ENCODE measurements at places on chromosomes 3 and 15. TPM values are rescaled to one million over a fixed set of nuclear protein-coding genes. Genes with fewer than 3 reads are reported as not detected.

Gene PPP1R14D
- not detected for total RNA-seq

Gene STRIT1
- 2.1 TPM for total RNA-seq

Gene TEX55
- total RNA-seq: not detected

Gene CCR1
- 8.0 TPM for total RNA-seq

Gene PEX11A
- 7.3 TPM for total RNA-seq

Gene TEX9
- total RNA-seq: 3.8 TPM

Gene EFCC1
- total RNA-seq: 7.3 TPM

Gene SNUPN
- 14.1 TPM for total RNA-seq

Gene SLC6A20
- 12.3 TPM for total RNA-seq

Gene HYAL1
- total RNA-seq: 31.5 TPM

Gene PARP15
- total RNA-seq: 12.8 TPM

Gene CKMT1B
- total RNA-seq: 0.69 TPM

- H3K4me1 ChIP-seq: peaks cover 4% of the 10 kb centered on the region
- H3K27ac ChIP-seq: no peak overlapping the region
- peaks cover 14% of the 10 kb centered on the region for H3K36me3 ChIP-seq
- no peaks in the 10 kb centered on the region for H3K27me3 ChIP-seq
- H3K4me3 ChIP-seq: no peak overlapping the region
Measured at GRCh38 chr3:143036557-143036956, 35.2 kb downstream of the U2SURP start.

- no peaks in the 10 kb centered on the region for H3K4me1 ChIP-seq
- no peak overlapping the region for H3K4me3 ChIP-seq
- no peaks in the 10 kb centered on the region for H3K36me3 ChIP-seq
Measured at GRCh38 chr3:53478921-53479664, 15.3 kb upstream of the CACNA1D start.

DNA sequence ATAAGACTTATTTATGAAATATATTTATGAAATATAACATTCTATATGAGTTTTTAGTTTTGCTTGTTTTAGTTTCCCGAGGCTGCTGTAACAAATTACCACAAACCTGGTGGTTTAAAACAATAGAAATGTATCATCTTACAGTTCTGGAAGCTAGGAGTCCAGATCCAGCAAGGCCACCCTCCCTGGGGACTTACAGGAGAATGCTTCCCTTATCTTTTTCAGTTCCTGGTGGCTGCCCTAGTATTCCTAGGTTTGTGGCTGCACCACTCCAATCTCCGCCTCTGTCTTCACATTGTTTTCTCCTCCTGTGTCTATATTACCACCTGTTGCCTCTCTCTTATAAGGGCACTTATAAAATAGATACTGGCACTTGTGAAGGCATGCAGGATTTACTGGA lies 877.8 kb downstream of the TUSC7 start:
- no peak for DNase-seq
- no peaks in the 10 kb centered on the region for H3K27me3 ChIP-seq
- no peaks in the 10 kb centered on the region for H3K4me1 ChIP-seq
- no peak overlapping the region for H3K4me3 ChIP-seq
- no peaks in the 10 kb centered on the region for H3K36me3 ChIP-seq

DNA sequence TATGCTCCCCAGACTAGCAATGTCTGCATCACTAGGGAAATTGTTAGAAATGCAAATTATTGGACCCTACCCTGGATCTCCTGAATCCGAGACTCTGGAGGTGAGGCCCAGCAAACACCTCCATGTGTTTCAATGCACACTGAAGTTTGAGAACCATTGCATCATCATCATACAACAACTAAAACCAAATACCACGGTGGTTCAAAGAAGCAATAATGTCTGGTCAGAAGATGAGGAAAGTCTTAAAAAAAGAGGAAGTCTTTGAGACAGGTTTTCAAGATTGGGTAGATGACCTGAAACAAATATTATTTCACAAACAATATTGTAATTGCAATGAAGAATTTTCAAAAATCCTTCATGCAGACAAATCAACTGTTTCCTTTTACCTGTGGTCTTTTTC lies 60.3 kb upstream of the TRA2B start:
- H3K4me3 ChIP-seq: no peak overlapping the region
- H3K4me1 ChIP-seq: no peaks in the 10 kb centered on the region

- no peak overlapping the region for H3K27ac ChIP-seq
- H3K36me3 ChIP-seq: no peaks in the 10 kb centered on the region
- no peak for DNase-seq
- H3K4me1 ChIP-seq: no peaks in the 10 kb centered on the region
- H3K4me3 ChIP-seq: no peak overlapping the region
Measured at GRCh38 chr3:126337980-126338651, 19.1 kb downstream of the KLF15 start.

DNA sequence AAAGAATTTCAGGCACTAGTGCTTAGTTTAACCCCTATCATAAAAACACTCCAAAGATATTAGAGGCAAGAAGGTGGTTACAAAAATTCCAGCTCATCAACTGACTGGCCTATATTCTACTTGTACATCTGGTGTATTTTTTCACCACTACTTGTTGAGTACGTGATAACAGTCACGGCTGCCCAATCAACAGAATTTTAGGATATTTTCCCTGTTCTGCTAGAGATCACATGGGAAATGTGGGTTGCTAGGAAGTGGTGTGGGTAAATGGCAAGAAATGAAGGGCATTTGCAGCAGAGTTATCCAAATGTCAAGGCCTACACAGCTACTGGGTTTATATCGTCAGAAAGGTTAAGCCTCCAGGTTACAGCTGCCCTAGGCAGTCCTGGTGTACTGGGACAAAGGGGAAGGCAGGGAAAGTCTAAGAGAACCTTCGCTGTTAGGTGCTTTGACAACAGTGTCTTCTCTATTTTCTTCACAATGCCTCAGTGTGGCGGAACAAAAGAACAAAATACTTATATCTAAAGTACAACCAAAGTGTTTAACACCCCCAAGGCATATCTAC lies 81.9 kb downstream of the FMN1 start:
- H3K27me3 ChIP-seq: no peaks in the 10 kb centered on the region
- H3K4me1 ChIP-seq: no peaks in the 10 kb centered on the region
- no peak for DNase-seq
- no peak overlapping the region for H3K27ac ChIP-seq
- no peak overlapping the region for H3K4me3 ChIP-seq

DNA sequence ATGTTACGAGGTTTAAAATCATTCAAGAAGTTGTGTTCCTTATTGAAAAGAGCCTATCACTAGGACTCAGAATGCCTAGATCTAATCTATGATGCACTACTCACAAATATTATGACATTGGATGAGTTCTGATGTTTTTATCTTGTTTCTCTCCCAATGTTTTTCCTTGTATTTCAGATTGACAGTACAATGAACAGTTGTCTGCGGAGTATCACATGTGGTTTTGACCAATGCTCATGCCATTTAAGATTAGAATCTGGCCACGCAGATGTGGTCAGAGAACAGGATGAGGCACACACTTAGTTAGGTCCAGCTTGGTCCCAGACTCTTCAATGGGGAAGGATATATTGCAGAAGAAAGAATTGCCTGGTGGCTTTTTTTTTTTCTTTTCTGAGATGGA lies 25.6 kb upstream of the CCDC50 start:
- H3K4me3 ChIP-seq: no peak overlapping the region
- DNase-seq: no peak
- H3K4me1 ChIP-seq: no peaks in the 10 kb centered on the region
- no peaks in the 10 kb centered on the region for H3K27me3 ChIP-seq
- H3K36me3 ChIP-seq: no peaks in the 10 kb centered on the region
- no peak overlapping the region for H3K27ac ChIP-seq

GRCh38 chr3:25469558-25469957 lies 41.5 kb downstream of the RARB start:
- no peaks in the 10 kb centered on the region for H3K36me3 ChIP-seq
- H3K4me3 ChIP-seq: no peak overlapping the region
- H3K4me1 ChIP-seq: peaks cover 28% of the 10 kb centered on the region
- H3K27me3 ChIP-seq: no peaks in the 10 kb centered on the region

GRCh38 chr15:90075420-90076289 lies 26.6 kb downstream of the IDH2 start:
- H3K4me3 ChIP-seq: no peak overlapping the region
- H3K4me1 ChIP-seq: peaks cover 13% of the 10 kb centered on the region
- no peaks in the 10 kb centered on the region for H3K27me3 ChIP-seq

DNA sequence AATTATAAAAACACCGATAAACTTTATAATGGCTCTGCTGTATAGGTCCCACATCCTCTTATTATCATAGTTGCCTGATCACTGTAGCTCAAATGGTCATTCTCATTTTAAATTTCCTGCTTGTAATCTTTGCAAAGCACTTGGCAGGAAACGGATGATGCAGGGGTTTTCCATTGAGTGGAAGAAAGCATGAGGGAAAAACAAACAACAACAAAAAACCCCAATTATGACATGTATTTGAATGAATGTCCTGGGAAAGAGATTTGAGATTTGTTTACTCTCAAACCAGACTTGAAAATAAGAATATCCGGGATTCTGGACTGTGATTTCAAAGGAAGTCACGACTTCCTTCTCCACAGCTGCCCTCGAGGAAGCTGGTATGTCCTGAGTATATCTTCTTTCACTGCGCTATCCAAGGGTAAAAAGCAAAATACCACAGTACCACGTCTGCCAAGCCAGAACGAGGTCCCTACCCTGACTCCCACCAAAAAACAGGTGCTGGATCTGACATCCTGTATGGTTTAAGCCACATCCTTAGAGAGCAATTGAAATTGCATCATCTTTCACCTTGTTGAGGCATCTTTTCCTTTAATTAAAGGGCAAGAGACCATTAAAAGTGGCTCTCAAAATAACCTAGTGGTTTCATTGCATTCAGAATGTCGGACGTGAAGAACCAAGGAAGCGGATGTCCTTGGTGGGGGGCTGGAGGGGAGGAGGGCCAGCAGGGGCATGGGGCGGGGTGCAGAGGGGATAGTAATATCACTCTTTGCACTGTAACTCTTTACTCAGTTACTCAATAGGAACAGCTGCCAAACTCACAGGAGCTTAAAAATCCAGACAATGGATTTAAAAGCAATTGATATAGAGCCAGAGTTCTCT lies 13.5 kb upstream of the TIPIN start:
- no peaks in the 10 kb centered on the region for H3K36me3 ChIP-seq
- peak overlapping the region; percentile 85 for H3K27ac ChIP-seq
- DNase-seq: no peak
- H3K4me3 ChIP-seq: peak overlapping the region; percentile 33

GRCh38 chr3:102207151-102207571 lies 227.7 kb upstream of the ZPLD1 start:
- no peaks in the 10 kb centered on the region for H3K27me3 ChIP-seq
- no peak overlapping the region for H3K4me3 ChIP-seq
- H3K4me1 ChIP-seq: peaks cover 14% of the 10 kb centered on the region
- peak overlapping the region; percentile 47 for H3K27ac ChIP-seq
- no peaks in the 10 kb centered on the region for H3K36me3 ChIP-seq

DNA sequence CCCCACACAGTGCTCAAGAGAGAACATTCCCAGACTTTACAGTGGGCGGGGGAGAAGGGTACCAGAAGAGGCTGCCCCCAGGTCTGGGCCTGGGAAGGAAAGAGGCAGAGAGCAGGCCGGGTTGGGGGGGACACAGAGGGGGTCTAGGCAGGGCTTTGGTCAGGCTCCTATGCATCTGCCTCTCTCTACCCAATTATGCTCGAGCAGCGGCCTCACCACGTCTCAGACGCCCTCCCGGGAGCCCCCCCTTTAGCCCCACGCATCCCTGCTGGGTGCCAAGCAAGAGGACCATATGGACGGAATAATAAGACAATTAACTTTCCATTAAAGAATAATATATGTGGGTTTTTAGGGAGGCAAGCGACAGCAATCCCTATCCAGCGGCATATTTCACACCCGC lies 32.8 kb downstream of the CACNA2D2 start:
- no peak overlapping the region for H3K4me3 ChIP-seq
- H3K36me3 ChIP-seq: no peaks in the 10 kb centered on the region
- H3K27ac ChIP-seq: no peak overlapping the region
- H3K27me3 ChIP-seq: no peaks in the 10 kb centered on the region
- no peaks in the 10 kb centered on the region for H3K4me1 ChIP-seq
- no peak for DNase-seq

GRCh38 chr3:23711916-23712494 lies 93.8 kb upstream of the UBE2E1 start:
- no peak overlapping the region for H3K4me3 ChIP-seq
- H3K27ac ChIP-seq: no peak overlapping the region
- peaks cover 8% of the 10 kb centered on the region for H3K4me1 ChIP-seq
- DNase-seq: no peak

DNA sequence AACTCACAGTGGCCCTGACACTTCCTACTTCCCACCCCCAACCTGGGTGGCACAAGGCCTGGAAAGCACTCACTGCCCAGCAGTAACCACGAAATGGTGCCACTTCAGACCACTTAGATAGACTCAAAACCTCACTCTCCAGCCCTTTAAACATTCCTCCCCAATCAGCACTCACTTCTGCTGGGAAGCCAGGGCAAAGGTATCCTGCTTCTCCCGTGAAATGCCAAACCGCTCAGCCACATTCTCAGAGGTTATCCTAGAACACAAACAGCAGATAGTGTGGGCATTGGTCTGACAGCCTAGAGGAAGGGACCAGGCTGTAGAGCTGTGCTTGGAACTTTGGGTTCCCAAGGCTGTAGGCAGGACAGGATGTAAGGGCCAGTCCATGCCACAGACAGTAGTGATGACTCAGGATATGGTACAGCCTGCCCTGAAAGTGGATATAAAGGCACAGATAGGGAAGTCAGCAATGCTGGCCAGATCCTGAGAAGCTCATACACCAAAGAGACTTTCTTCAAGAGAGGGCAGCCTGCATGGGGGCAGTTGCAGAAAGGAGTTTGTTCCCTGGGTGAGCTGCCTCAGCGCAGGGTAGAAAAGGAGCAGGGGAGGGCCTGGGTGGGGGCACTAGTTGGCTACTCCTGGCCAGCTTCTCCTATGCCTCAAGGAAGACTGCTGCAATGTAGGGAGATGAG lies 9.2 kb downstream of the ACAA1 start:
- no peaks in the 10 kb centered on the region for H3K27me3 ChIP-seq
- H3K4me1 ChIP-seq: peaks cover 20% of the 10 kb centered on the region
- H3K27ac ChIP-seq: peak overlapping the region; percentile 72
- no peak overlapping the region for H3K4me3 ChIP-seq
- H3K36me3 ChIP-seq: peaks cover 78% of the 10 kb centered on the region

DNA sequence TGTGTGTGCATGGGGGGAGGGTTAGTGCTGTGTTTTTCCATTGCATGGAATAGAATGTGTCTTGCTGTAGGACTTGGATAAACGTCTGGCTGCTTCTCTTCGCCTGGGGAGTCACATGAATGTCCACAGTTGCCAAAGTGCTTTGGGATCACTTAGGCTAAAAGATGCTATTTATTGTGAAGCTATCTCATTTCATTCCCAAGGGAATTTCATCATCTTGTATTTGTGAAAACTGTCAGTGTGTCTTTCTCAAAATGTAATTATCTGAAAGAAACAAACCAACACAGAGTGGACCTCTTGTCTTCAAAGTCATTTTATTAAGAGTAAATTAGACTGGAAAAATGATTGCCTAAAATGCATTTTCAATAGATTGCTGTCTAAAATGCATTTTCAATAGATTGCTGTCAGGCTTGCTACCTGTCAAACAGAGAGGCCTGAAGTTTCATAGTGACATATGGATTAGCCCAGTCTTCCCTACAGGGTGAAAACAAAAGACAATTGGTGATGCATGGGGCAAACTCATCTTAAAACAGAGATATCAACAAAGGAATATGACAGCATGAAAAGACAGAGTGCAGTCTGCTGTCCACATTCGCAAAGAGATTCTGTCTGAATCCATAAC lies 117.1 kb upstream of the GOLIM4 start:
- no peaks in the 10 kb centered on the region for H3K27me3 ChIP-seq
- no peaks in the 10 kb centered on the region for H3K4me1 ChIP-seq
- no peak for DNase-seq
- no peak overlapping the region for H3K27ac ChIP-seq

All from upper lobe of left lung (tissue), 6 donors.